ENCODE measurements at places on chromosomes 11 and 22. TPM values are rescaled to one million over a fixed set of nuclear protein-coding genes. Genes with fewer than 3 reads are reported as not detected.

JHY gene
- total RNA-seq: 3.2 TPM

RAB36 gene
- 8.9 TPM for total RNA-seq

MRGPRF gene
- 34.2 TPM for total RNA-seq

EHD1 gene
- 99.8 TPM for total RNA-seq

NOX4 gene
- total RNA-seq: 0.71 TPM

MRGPRX3 gene
- not detected for total RNA-seq

PLA2G3 gene
- total RNA-seq: 1.1 TPM

GAL gene
- 2.3 TPM for total RNA-seq

GRM5 gene
- total RNA-seq: not detected

DBX1 gene
- total RNA-seq: not detected

FAT3 gene
- total RNA-seq: 0.58 TPM

KCNQ1 gene
- total RNA-seq: not detected

MMP27 gene
- total RNA-seq: not detected

TRIM49 gene
- total RNA-seq: not detected

VPREB1 gene
- not detected for total RNA-seq

BIRC3 gene
- 0.86 TPM for total RNA-seq

ARFIP2 gene
- total RNA-seq: 87.0 TPM

KIAA1671 gene
- 1.2 TPM for total RNA-seq

USP2 gene
- under 0.01 TPM for total RNA-seq

GPHA2 gene
- not detected for total RNA-seq

Data from myometrial cell (primary cell).